ENCODE measurements at places on chromosomes 7 and 10.

GRCh38 chr7:75843613-75844116 lies 30.1 kb upstream of the CCL24 start:
- ATAC-seq: no peak

DNA sequence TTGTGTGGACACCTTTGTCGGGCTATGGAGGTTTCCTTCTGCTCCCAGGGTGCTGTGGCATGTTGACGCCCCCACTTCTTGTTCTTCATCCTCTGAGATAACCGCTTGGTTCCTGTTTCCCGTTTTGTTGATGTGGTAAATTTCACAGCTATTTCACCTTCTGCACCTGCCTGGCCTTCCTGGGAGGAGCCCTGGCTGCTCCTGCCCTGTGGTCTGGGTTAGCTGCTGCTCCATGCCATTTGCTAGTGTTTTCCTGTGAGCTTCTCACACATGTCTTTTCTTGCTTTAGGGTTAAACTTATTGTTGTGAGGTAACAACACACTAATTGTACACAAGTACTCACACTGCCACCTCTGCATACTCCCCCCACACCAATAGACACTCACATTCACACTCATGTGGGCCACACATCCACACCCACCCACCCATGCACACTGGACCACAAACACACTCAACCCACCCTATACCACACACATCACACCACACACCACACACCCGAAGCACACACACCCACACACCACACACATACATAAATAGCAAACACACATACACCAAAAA lies 46.5 kb upstream of the MSMB start:
- ATAC-seq: no peak

GRCh38 chr7:45157653-45158401 lies at the start of gene RAMP3:
RAMP3 (plus strand) TSS chr7:45157791; CDS start chr7:45157829, 38 bp downstream.
- peak; percentile 35 for ATAC-seq

DNA sequence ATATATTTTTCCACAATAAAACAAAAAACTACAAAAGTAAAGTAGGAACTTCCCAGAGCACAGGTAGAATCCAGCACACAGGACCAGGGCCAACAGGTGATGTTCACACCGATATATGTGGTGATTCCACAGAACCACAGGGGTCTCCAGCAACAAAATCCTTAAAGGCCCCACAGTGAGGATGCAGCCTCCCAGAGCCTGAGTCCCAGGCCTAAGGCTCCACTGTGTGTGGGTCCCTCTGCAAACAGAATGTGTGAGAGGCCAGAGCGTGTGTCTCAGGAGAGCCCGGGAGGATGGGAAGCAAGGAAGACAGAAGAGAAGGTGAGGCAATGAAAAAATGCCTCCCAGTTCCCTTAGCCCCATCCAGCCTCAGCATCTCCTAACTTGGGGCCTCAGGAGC lies 173.9 kb downstream of the GRID1 start:
- ATAC-seq: no peak

- ATAC-seq: no peak
Measured at GRCh38 chr7:120658516-120658915, 199.4 kb downstream of the TSPAN12 start.

GRCh38 chr7:95527776-95528250 lies 42.1 kb downstream of the ASB4 start:
- ATAC-seq: no peak

GRCh38 chr10:62000037-62000603 lies 98.6 kb downstream of the ARID5B start:
- peak; percentile 53 for ATAC-seq

- no peak for ATAC-seq
Measured at GRCh38 chr7:31421607-31422006, 81.1 kb upstream of the NEUROD6 start.

DNA sequence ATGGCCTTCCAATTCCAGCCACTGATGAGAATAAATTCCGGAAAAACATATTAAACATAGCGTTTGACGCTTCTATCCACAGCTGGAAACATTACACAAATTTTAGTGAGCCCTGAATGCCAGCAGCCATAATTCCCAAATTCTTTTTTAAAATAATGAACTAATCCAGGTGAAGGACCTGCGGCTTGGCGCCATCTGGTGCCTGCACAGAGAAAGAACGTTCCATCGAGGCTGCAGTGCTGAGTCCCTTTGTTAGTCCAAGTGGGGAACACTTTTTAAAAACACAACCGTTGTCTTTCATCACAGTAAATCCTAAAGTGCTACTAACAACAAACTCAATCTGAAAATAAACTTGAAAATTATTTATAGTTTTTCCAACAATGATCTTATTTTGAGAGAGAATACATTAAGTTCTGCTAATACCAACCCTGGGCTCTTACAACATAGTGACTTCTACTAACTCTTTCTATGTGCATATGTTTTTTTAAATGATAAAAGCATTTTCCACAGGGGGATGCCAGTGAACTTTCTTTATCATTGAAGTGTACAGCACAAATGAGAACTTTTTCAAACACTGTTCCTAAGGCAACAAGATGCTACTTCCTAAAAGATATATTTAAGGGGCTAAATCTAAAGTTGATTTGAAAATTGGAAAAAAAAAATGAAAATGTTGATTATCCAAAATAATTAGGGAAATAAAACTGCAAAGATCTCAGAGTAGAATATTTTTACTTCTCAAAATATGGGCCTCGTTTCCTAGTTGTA lies 166.9 kb upstream of the RNF32 start:
- peak; percentile 42 for ATAC-seq

DNA sequence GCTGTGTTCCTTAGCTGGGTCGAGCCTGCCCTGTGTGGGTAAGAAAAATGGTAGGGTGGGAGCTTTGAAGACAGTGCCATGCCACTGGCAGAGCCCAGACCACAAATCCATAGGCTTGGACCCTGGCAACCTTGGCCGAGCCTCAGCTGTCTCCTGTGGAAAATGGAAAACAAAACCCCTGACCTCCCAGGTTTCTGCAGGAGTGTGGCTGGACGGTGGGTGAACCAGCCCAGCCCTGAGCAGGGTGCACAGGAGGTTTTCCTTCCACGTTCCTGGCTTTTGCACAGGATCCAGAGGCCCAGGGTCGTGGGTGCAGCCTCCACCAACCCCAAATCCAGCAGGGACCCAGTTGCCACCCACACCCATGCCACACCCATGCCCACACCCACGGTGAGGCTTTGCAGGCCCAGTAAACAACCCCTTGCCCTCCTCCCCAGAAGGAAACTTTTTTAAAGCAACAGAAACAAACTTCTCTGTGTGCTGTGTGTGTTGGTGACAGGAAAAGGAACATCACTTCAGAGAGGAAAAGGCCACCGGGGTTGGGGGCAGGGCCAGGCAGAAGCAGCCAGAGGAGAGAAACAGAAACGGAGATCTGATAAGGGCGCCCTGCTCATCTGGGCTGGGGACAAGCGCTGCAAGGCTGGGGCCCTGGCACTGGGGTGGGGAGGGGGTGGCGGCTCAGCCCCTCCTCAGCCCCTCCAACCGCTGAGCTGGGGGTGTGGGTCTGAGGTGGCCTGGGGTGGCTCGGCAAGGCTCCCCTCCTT lies 20.7 kb upstream of the ZMIZ1 start:
- ATAC-seq: no peak

DNA sequence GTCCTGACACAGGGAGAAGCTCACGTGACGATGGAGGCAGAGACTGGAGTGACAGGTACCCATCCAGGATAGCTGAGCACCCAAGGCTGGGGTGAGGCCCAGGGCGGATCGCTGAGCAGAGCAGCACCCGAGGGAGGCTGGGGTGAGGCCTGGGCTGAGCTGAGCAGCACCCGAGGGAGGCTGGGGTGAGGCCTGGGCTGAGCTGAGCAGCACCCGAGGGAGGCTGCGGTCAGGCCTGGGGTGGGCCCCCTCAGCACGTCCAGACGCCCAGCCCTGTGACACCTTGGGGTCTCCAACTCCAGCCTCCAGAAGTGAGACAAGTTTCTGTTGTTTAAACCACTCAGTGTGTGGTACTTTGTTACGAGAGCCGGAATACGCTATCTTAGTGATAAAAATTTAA lies 236.3 kb downstream of the ZMYND11 start:
- ATAC-seq: peak; percentile 46

- ATAC-seq: peak; percentile 86
Measured at GRCh38 chr7:100469227-100470044, 5.4 kb upstream of the SPACDR start.

DNA sequence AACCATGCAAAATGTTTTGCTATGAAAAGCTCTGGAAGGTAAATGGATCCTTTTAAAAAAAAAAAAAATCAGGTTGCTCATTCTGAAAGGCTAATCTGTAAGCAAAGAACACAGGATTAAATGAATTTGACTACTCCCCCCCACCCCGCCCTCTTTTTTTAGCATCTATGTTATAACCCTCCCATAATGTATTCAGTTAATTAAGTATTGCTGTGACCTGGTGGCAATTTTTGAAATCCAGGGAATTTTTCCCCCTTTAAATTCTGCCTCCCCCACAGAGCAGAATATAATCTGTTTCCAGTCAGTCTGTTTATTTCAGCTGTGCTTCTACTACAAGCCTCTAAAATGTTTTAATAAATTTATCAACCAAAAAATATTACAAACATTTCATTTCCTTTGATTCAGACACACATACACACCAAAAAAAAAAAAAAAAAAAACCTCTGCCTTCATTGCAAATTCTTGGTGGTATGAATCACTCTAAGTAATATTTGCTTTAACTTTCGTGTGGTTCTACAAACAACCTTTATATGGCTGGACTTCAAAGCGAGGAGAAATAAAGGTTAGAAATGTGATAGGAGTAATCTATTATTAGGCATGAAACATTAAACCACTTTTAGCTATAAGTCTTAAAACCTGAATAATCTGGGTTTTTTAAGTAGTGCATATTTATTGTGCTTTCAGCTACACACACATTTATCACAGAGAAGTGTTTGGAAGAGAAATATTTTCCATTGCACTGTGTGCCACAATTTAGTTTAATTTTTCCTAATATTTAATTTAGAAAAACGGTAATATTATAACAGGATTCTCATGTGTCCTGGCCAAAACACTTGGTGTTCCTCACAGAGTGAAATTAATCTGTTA lies 64.4 kb upstream of the ARID5B start:
- ATAC-seq: no peak

DNA sequence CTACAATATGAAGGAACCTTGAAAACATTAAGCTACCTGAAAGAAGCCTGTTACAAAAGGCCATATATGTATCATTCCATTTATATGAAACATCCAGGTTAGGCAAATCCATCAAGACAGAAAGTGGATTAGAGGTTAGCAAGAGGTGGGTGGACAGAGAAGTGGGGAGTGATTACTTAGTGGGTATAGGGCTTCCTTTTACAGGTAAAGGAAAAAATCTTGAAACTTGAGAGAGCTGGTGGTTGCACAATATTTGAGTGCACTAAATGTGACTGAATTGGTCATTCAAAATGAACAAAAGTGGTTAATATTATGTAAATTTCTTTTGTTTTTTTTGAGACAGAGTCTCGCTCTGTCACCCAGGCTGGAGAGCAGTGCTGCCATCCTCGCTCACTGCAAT lies 119.4 kb upstream of the KIF5B start:
- peak; percentile 25 for ATAC-seq

GRCh38 chr10:1057106-1057657 lies 997 bp downstream of the WDR37 start:
- ATAC-seq: no peak

GRCh38 chr7:109577265-109577664 lies 1007.6 kb downstream of the DNAJB9 start:
- ATAC-seq: no peak

DNA sequence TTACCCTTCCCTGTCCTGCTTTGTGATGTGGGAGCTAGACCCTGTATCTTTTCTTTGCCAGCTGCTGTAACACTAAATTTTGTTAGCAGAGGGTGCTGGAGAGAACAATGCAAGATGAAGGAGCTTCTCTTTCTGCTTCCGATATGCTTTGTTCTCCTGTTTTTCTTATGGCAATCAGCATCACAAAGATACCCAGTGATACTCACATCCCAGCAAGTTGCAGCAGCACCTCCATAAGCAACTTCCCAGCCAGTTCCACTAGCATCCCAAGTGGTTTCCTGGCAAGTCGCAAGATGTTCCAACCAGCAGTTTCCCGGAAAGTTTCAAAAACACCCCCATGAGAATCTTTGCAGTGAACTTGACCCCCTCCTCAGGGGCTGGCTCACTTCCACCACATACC lies 148.6 kb downstream of the IMMP2L start:
- ATAC-seq: no peak

DNA sequence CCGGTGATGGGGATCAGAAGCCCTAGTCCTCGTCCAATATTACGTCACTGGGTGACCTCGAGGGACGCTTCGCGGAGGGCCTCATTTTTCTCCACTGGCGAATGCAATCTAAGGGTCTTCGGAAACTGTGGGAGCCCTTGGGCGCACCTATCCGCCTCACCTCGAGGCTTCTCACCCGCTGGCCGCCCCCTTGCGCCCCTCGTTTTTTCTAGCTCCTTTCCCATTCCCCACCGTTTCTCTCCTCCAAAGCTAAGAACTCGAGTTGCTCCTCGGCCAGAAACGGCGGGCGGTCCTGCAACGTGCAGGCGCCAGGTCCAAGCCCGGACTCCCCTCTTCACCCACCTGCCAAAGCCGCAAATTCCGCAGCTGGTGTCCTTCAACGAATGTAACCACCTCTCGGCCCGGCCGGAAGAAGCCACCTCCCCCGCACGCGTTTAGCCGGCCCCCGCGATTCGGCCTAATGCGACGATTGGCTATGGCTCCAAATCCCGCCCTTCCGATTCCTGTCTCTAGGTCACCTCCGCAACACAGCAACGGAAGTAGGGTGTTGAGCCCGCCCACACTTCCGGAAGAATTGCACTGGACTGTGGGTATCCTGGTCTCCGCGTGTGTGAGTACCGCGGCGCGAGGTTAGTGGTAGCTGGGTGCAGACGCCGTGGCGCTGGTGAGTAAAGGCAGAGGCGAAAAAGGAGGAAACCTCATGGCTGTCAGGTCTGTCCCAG lies at the start of the genes ATP5MK and PDCD11:
TSS of gene ATP5MK (minus strand) at position 409 of the 722 bp plus-strand sequence. CDS start 4,018 bp downstream, outside the sequence.
TSS of gene PDCD11 (plus strand) at position 560 of the 722 bp plus-strand sequence. CDS start 1,801 bp downstream, outside the sequence.
- peak; percentile 100 for ATAC-seq

DNA sequence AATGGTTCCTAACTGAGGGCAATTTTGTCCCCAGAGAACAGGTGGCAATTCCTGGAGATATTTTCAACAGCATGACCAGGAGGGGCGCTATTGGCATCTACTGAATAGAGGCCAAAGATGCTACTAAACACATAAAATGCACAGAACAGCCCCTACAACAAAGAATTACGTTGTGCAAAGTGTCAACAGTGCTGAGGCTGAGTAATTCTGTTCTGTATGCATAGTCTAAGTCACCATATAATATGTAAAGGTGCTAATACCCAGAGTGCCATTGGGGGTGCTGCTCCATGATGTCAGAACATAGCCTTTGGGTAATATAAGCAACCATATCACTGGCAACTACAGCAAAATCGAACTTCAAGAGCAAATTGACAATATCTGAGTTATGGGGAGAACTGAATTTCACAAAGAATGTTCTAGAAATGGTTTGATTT lies 213.3 kb upstream of the PHYHIPL start:
- ATAC-seq: no peak

- no peak for ATAC-seq
Measured at GRCh38 chr7:23524473-23524872, 7.3 kb downstream of the TRA2A start.

DNA sequence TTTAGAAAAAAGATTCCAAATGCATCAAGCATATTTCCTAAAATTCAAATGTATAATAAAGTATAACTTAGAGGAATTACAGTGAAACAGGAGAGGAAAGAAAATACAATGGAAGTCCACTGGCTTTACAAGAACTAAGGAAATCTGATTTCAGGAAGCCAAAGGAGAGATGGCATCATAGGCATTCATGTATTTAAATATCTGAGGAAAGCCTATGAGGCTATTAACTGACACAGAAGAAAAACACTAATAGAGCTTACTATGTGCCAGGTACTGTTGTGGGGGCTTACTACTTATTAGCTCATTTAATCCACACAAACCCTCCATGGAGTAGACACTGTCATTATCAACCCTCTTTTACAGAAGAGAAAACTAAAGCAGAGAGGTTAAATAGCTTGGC lies 92.2 kb downstream of the SRPK2 start:
- ATAC-seq: no peak

GRCh38 chr10:78757344-78757925 lies 311.3 kb upstream of the ZMIZ1 start:
- ATAC-seq: peak; percentile 70

Measured in esophagus mucosa (tissue), 1 donor.